Kasumi-1 (cell line): ENCODE measurements at places on chromosomes 1 and 21.

DNA sequence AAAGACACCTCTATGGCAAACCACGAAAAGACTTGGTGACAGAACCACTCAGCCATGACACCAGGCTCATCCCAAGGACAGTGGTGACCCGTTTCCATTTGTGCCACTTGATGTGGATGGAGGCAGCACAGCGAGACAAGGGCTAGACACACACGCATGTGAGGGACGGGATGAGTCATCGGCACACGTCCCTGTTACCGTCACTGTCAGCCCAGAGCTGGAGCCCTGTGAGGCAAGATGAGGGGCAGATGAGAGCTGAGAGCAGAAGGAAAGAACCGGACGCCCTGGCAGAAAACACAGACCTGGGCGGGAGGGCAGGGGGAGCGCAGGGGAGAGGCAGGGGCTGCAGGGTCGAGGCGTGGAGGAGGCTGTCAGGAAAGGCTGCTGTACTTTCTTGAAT is 57.8 kb downstream of the SIK1 start:
- peak; percentile 44 for DNase-seq

GRCh38 chr1:201260648-201261311 is 22.5 kb upstream of the PKP1 start:
- DNase-seq, result no peak

- DNase-seq, result peak; percentile 25
Measured at GRCh38 chr1:202237052-202237451, 43.5 kb downstream of the LGR6 start.

GRCh38 chr1:22625262-22625925 is 11.0 kb upstream of the C1QA start:
- peak; percentile 17 for DNase-seq

DNA sequence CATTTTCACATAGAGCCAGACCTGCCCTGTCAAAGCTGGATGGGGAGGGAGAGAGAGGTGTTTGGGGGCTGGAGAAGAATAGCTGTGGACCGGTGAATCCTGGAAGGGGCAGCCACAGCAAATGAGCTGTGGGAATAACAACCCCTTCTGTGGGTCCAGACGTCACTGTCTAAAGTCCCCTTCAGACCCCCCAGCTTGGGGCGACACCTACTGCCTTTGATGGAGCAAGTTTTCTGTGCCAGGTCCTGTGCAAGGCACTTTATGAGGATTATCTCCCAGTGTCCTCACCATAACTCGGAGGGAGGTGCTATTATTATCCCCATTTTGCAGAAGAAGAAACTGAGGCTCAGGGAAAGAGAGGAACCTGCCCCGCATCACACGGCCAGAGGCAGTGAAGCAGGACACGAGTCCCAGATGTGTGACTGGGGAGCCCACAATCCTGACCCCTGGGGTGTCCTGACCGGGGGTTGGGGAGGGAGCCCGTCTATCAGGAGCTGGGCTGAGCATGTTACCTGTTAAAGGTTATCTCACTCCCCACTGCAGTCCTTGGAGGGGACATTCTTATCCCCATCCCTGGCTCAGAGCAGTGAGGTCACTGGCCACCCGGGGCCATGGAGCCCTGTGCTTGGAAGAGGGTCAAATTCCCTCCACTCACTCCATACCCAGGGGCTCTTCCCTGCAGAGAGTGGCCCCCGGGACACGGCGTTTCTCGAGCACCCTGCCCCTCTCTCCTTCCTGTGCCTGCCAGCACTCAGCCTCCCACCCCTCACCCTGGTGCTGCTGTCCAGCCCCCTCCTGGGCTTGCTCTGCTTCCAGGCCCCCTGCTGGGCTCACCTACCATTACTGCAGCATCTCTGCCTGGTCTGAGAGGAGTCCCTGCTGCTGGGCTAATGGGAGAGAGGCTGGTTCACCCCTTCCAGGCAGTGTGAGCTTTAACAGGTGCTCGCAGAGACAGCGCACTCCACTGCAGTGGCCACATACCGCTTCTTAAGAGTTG is 132.9 kb downstream of the PTPRU start:
- no peak for DNase-seq

DNA sequence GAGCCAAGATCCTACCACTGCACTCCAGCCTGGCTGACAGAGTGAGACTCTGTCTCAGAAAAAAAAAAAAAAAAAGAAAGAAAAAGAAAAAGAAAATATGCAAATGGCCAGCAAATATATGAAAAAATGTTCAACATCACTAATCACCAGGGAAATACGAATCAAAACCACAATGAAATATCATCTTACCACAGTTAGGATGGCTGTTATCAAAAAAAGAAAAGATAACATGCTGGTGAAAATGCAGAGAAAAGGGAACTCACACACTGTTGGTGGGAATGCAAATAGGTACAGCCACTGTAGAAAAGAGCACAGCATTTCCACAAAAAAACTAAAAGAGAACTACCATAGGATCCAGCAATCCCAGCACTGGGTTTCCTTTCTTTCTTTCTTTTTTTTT is 477.5 kb downstream of the SMYD3 start:
- DNase-seq, result no peak

- DNase-seq, result no peak
Measured at GRCh38 chr21:43944757-43945156, 67.4 kb upstream of the TRAPPC10 start.

DNA sequence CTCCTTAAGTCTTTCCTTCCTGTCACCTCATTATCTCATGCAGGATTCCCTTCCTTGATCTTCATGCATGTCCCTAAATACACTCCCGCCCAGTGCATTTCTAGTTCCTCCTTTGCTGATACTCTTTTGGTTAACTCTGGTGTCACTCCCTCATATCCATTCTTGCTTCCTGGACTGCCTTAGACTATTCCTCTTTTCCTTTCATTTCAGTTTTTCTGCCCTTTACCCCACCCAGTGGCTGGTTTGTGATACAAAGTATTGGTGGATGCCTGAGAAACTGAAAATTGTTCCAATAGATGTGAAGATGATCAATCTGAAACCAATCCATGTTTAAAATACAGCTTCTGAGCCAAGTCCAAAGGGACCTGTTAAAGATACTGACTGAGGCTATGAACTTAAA is 553.8 kb upstream of the CAMK1G start:
- DNase-seq, result no peak

DNA sequence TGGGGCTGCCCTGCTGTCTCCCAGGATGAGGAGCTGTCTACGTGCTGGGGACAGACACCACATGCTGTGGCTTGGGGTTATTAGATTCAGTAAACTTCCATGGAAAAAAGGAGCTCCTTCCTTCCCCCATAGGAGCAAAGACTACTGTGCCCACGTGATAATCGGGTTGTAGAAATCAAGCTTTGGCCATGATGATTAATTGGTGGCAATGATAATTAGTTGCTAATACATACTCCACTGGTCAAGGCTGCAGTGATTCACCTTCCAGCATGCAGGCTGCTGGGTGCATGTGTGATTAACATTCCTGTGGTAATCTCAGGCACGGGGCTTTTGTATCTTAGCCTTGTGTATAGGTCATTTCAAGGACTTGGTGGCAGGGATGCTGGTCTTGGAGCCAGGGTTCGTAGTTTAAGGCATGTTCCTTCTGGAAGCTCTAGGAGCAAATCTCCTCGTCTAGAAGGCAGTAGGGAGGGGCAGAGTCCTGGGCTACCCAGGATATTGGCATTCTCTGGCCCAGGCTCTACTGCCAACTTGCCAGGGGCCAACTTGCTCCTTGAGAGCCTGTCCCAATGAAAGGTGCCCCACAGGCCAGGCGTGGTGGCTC is 41.4 kb downstream of the TMCO4 start:
- DNase-seq, result no peak

DNA sequence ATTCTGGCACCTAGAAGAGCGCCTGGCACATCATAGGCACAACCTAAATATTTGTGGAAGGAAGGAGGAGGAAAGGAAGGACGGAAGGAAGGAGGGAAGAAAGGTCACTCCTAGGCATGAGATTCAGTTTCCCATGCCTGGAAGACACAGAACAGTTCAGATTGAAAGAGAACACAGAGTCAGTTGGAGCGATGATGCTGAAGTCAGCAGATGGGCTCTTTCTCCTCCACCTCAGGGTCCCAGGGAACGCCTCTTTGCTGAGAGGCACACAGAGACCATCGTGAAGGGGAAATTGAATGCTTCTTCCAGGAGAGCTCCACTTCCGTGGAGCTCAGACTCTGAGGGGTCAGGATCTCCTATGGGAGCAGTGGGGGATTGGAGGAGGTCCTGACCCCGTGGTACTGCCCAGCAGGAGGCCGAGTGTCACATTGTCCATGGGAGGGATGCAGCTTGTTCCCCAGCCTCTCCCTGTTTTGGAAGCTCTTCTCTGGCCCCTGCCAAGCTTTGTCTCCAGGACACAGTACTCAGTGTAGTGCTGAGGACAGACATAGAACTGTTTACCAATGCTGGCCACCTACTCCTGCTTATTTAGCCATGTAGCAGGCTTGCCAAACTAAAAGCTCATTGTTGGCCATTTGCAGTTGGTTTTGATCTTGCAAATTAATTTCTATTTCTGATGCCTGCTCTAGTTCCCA is 2.4 kb downstream of the MYBPHL start:
- DNase-seq, result no peak

GRCh38 chr1:78617615-78618026 is 2.6 kb upstream of the IFI44L start:
- DNase-seq, result peak; percentile 91
